Muscle of back (tissue), 13 donors: ENCODE measurements at places on chromosomes 12 and 14.

DNA sequence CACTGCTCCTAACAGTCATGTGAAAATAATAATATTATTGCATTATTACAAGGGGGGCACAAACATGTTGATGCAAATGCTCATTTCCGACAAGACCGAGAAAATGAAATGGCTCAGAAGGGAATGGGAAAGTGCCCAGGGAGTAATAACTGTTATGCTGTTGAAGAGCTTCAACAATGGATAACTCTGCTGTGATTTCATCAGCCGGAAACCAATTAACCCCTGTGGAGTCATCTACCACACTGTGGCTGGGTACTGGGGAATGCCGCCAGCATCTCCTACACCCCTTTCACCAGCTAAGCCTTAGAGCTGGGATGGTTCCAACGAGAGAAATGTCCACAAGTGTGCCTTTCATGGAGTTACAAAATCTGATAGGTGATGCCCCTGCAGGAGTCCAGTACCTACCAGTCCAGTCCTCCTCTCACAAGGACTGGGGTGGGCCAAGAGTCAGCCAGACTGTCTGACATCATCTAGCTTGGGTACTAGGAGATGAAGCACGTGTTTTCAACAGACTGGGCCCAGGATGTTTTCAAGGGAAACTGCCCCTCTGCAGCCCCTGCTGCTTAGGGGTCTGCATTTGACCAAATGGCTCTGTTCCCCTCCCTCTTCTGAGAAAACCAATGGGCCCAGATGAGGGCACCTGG is 509.3 kb upstream of the CCDC196 start:
- no peak for DNase-seq

- DNase-seq, result no peak
Measured at GRCh38 chr14:104651876-104652260, 37.5 kb upstream of the INF2 start.

DNA sequence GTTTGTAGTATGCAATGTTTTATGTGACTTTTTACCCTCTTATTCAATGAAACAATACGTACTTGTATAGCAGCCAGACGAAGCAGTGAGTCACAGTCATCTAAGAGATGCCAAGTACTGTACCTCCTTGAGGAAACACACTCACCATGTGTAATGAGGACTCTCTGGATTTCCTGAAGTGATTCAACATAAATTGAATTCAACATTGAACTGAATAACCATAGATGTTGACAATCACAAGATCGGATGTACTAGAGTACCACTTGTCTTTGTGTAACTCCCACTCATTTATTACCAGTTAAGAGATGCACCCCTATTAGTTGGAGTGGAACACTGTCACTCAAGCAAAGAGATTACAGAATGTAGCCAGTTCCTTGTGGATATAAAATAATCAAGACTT is 175.2 kb upstream of the HMGA2 start:
- DNase-seq, result no peak

GRCh38 chr12:64691795-64692583 is 67.2 kb downstream of the GNS start:
- DNase-seq, result peak; percentile 49

DNA sequence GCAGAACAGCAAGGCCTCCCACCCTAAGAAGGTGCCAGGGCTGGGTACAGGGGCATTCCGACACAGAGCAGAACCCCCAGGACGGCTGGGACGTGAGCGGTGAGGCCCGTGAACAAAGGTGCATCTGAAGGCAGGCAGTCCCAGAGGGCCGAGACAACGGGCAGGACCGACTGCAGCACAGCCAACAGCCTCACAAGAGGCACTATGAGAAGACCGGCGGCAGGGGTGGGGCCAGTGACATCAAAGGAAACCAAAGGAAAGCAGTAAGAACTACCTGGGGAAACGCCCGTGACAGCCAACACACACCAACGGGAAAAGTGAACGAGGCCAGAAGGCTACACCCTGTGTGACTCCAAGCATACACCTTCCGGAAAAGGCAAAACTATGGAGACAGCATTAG is 9.1 kb downstream of the BTBD6 start:
- DNase-seq, result no peak
